SJSA1 (cell line): ENCODE measurements at places on chromosomes 16 and 17.

DNA sequence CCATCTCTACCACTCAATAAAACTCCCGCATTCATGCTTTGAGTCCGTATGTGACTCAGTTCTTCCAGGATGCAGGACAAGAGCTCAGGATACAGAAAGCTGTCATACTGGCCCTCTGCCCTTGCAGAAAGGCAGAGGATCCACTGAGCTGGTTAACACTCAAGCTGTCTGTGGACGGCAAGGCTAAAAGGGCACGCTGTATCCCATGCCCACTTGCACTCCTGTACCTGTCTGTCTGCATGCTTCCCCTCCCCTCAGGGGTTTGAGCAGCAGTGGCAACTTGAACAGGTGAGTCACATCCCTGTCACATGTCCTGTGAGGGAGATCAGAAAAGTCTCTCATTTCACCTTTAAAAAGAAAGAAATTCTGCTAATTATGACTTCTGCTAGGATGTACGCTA, 293.8 kb downstream of the HS3ST3B1 start:
- DNase-seq: no peak

- DNase-seq: no peak
These were observed 361.0 kb downstream of the WWOX start for GRCh38 chr16:78460428-78460827.

GRCh38 chr17:52824542-52824941, 666.0 kb upstream of the CA10 start:
- DNase-seq: no peak

GRCh38 chr17:81542431-81543338, 9.5 kb downstream of the FAAP100 start:
- DNase-seq: no peak

DNA sequence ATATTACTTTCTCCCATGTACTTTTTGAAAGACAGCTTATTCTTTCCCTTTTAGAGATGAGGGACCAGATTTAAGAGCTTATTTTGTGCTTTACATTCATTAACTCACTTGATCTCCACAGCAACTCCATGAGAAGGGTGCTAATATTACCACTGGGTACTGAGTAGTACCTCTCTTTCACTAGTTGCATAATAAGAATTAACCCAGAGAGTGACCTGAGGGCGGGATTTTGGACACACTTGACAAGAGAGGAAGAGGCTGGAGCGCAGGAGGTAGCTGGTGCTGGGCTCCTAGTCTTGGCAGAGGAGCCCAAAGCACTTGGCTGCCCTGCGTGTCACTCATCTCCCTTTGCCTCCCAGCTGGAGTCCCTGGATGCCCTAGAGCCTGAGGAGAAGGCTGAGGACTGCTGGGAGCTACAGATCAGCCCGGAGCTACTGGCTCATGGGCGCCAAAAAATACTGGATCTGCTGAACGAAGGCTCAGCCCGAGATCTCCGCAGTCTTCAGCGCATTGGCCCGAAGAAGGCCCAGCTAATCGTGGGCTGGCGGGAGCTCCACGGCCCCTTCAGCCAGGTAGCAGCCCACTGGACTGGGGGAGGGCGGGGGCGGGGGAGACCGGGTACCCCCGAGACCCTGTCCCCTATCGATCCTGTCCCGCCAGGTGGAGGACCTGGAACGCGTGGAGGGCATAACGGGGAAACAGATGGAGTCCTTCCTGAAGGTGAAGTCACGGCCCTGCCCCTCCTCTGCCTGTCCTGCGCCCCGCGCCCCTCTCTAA, 1.7 kb upstream of the MAZ start:
- peak; percentile 27 for DNase-seq

DNA sequence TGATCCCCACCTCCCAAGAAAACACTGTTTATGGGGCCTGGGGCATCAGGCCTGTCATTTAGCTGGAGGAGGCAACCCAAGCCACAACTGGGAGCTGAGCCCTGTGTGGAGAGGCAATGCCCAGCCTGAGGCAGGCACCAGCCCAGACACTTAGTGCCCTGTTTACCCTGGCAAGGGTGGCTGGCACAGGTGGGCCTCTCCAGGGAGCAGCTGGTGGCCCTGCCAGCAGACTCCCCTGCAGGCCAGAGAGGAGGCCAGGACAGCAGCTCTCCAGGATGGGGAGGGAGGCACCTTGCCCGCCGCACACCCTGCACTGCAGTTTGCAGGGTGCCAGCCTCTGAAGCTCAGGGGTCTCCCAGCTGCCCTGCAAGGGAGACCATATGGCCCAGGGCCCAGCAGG, 9.1 kb upstream of the TMEM92 start:
- no peak for DNase-seq

GRCh38 chr17:4607261-4607741, 23.0 kb downstream of the SMTNL2 start:
- DNase-seq: no peak

- DNase-seq: no peak
These were observed 61.7 kb downstream of the SMPD3 start for GRCh38 chr16:68386628-68387027.

DNA sequence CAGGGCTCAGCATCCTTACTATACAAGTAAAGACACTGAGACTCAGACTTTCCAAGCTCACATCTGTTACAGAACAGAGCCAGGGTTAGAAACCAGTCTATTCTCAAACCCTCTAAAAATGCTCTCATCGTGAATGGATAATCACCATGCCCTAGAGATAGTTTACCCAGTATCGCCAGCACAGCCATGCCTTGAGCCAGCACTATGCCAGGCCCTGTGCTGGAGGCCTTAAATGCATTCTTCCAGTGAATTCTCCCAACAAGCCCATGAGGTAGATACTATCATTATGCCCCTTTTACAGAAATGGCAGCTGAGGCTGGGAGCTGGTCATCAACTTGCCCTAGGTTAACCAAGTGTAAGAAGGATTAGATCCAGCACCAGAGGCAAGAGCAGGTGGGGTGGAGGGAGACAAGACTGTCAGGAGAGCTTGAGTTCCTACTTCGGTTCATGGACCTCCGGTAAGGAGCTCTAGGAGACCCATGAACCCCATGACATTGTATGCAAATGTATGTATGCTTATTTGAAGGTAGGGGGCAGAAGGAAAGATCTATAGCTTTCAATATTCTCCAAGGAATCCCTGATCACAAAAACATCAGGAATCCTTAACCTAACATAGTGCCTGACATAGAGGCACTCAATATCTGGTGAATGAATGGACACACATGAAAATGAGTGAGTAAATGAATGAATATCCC, 5.2 kb downstream of the KRT14 start:
- DNase-seq: no peak

GRCh38 chr17:17119533-17119932, 77.3 kb downstream of the MPRIP start:
- no peak for DNase-seq

GRCh38 chr17:34306466-34306865, 12.8 kb upstream of the CCL8 start:
- DNase-seq: peak; percentile 49

- no peak for DNase-seq
These were observed 12.7 kb downstream of the SEC14L1 start for GRCh38 chr17:77153472-77153871.

DNA sequence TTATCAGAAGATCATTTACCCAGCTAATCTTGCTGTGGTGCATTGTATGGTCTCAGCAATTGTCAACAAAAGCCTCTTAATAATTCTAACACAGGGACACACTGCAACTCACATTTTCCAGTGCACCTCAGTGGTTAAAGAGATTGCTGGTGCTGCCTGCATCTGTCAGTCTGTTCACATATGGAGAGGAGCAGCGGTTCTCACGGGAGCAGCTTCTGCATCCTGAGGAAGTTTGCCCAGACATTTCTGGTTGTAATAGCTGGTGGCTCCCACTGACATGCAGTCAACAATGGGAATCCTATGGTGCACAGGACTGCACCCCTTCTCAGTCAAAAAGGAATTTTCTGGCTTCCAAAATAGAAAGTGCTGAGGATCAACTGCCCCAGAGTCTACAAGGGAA, 7.8 kb downstream of the GGA2 start:
- DNase-seq: no peak

- no peak for DNase-seq
These were observed 13.2 kb downstream of the USP6 start for GRCh38 chr17:5128905-5129535.

DNA sequence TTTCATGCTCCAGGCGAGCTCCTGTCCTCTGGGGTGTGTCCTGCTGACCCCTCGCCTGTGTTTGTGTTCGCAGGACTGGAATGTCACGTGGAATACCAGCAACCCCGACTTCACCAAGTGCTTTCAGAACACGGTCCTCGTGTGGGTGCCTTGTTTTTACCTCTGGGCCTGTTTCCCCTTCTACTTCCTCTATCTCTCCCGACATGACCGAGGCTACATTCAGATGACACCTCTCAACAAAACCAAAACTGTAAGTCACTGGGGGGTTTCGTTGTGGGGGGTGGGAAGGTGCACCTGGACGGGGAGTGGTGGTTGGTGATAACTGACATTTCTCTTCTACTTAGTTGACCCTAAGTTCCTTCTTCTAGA, 58.3 kb downstream of the ABCC1 start:
- DNase-seq: no peak

DNA sequence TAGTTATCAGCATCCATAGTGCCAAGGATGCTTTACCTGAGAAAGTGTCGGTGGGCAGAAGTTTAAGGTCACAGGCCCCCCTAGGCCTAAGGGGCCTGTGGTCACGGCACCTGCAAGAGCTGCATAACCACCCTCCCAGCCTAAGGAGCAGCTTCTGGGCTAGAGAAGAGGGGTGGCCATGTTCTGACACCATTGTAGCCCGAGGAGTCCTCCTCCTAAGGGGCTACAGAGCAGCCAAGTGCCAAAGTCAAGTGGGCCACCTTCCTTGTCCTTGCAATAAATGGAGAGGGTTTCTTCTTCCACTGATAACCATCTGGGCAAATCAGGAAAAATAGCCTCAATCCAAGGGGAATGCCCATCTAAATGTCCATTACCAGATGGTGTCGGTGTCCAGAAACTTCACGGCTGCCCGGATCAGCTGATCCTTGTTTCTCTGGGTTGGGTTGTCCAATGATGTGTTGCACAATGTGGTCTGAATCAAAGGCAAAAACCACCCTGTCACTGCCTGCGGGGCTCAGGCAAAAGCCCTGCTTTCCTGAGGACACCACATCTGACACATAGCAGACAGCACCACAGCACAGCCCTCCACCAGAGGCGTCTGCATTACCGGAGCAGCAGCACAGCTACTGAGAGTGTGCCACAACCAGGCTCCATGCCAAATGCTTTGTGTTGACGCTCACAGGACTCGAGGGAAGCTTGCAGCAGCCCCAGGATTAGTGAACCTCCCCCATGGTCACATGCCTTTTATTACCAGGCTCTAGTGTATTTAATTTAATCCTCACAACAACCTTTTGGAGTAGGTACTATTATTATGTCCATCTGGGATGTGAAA, 12.8 kb downstream of the ATPAF2 start:
- no peak for DNase-seq
